Transverse colon (tissue), 4 donors: ENCODE measurements at places on chromosomes 6 and 20. TPM values are rescaled to one million over a fixed set of nuclear protein-coding genes. Genes with fewer than 3 reads are reported as not detected.

BYSL gene
- total RNA-seq: 3.4 TPM

GRCh38 chr6:11953641-11954040 lies 58.5 kb upstream of the HIVEP1 start:
- no peak overlapping the region for H3K27ac ChIP-seq
- H3K4me3 ChIP-seq: no peak overlapping the region
- no peaks in the 10 kb centered on the region for H3K27me3 ChIP-seq
- no peaks in the 10 kb centered on the region for H3K4me1 ChIP-seq

CPXM1 gene
- 1.1 TPM for total RNA-seq

- H3K27me3 ChIP-seq: peaks cover 100% of the 10 kb centered on the region
- no peak overlapping the region for H3K27ac ChIP-seq
- H3K4me1 ChIP-seq: peaks cover 15% of the 10 kb centered on the region
- DNase-seq: no peak
These were observed 2.6 kb upstream of the TBX18 start for GRCh38 chr6:84766799-84767525.

DNA sequence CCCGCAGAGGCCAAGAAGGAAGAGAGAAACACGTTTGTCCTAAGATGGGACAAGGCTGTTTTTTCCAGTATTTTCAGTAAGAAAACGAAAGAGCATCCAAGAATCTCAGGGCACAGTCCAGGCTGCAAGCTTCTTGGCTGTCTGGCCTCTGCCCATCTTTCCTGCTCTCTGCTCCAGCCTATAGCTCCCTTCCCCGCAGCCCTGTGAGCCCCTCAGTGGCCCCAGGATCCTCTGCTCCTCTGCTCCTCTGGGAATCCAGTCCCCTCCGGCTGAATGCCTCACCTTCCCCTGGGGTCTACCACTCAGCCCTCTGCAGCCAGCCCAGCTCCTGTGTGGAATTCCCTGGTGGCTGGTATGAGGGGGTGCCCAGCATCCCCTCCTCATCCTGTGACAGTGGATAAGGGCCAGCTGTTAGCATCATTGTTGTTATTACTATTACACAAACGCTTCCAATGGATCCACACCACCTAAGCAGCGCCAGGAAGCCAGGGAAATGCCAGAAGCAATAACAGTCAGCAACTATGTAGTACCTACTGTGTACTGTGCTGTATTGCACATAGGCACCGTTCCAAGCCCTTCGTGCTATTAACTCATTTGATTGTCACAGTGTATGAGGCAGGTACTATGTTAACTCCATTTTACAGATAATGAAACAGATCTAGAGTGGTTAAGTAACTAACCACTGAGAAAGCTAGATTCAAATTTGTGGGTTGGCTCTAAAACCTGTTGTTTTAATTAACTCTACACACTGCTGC lies 60.3 kb upstream of the PTPN1 start:
- no peaks in the 10 kb centered on the region for H3K36me3 ChIP-seq
- no peak overlapping the region for H3K27ac ChIP-seq

DNA sequence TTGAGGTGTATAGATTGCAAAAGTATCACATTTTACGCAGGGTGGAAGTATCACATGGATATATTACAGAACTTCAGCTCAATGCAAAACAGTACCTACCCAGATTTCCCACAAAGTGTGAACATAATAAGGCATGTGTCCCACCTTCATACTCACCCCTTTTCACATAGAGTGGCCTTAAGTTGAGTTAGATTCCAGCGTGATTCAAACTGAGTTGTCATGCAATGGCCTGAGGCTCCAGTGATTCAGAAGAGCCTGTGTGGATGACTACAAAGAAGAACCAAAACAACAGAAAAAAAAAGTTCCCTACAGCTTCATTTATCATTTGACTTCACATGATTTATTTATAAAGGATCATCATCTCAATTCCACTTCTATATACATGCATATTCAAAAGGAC lies 309.7 kb downstream of the SLC35F1 start:
- no peaks in the 10 kb centered on the region for H3K36me3 ChIP-seq
- H3K4me3 ChIP-seq: no peak overlapping the region
- no peak overlapping the region for H3K27ac ChIP-seq
- no peaks in the 10 kb centered on the region for H3K27me3 ChIP-seq
- H3K4me1 ChIP-seq: no peaks in the 10 kb centered on the region
- DNase-seq: no peak

- no peaks in the 10 kb centered on the region for H3K4me1 ChIP-seq
- H3K36me3 ChIP-seq: no peaks in the 10 kb centered on the region
- H3K4me3 ChIP-seq: no peak overlapping the region
These were observed 41.1 kb downstream of the SLC13A3 start for GRCh38 chr20:46610145-46610544.

RAB44 gene
- 0.60 TPM for total RNA-seq

GRCh38 chr6:25454136-25454535 lies 175.0 kb downstream of the CARMIL1 start:
- DNase-seq: no peak
- H3K4me3 ChIP-seq: no peak overlapping the region
- no peak overlapping the region for H3K27ac ChIP-seq
- H3K36me3 ChIP-seq: no peaks in the 10 kb centered on the region
- H3K4me1 ChIP-seq: no peaks in the 10 kb centered on the region
- H3K27me3 ChIP-seq: no peaks in the 10 kb centered on the region

NHLRC1 gene
- total RNA-seq: 1.1 TPM

PHACTR3 gene
- 1.6 TPM for total RNA-seq

PKHD1 gene
- total RNA-seq: 0.16 TPM

SYCP2L gene
- total RNA-seq: not detected

MYB gene
- total RNA-seq: 64.1 TPM

C20orf204 gene
- total RNA-seq: 34.8 TPM

- H3K4me1 ChIP-seq: no peaks in the 10 kb centered on the region
- no peaks in the 10 kb centered on the region for H3K27me3 ChIP-seq
- no peak overlapping the region for H3K4me3 ChIP-seq
- H3K36me3 ChIP-seq: no peaks in the 10 kb centered on the region
- H3K27ac ChIP-seq: no peak overlapping the region
These were observed 126.0 kb downstream of the SCML4 start for GRCh38 chr6:107698146-107698545.

DNA sequence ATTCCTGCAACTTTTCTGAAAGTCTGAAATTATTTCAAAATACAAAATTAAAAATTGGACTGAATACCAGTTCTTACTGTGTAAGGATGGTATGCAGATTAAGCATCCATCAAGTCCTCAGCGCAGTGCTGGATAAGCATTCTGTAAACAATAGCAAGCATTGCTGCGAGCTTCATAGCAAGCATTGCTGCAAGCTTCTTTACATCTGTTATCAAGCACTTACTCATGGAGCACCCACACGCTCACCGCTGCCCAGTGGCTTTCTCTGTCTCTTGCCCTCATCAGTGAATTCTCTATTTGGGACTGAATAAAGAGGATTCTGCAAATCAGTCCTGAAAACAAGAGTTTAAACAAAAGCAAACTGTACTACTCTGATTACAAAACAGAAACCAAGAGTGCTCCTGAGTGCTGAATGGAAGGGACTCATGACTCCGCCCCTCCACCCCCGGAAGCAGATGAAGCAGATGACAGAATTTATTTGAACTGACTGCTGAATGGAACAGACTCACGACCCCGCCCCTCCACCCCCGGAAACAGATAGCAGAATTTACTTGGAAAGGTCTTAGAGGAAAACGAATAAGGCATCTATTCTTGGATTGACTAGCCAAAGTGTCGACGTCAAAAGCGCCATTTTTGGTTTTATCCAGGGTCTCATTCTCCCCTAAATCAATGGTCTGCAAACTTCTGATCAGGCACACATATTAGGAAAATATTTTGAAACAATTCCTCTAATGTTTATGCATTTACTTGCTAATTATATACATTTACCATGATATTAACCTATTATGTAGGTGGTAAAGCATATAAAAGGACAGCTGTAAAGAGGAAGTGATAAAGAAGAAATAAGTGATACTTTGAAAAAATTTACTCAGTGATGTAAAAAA lies 22.1 kb upstream of the EYA2 start:
- DNase-seq: no peak
- H3K4me3 ChIP-seq: no peak overlapping the region
- no peaks in the 10 kb centered on the region for H3K36me3 ChIP-seq
- no peak overlapping the region for H3K27ac ChIP-seq

GRCh38 chr6:28567506-28567905 lies 41.8 kb downstream of the GPX5 start:
- peaks cover 31% of the 10 kb centered on the region for H3K27me3 ChIP-seq
- H3K4me1 ChIP-seq: no peaks in the 10 kb centered on the region
- no peak overlapping the region for H3K4me3 ChIP-seq
- DNase-seq: no peak

DNA sequence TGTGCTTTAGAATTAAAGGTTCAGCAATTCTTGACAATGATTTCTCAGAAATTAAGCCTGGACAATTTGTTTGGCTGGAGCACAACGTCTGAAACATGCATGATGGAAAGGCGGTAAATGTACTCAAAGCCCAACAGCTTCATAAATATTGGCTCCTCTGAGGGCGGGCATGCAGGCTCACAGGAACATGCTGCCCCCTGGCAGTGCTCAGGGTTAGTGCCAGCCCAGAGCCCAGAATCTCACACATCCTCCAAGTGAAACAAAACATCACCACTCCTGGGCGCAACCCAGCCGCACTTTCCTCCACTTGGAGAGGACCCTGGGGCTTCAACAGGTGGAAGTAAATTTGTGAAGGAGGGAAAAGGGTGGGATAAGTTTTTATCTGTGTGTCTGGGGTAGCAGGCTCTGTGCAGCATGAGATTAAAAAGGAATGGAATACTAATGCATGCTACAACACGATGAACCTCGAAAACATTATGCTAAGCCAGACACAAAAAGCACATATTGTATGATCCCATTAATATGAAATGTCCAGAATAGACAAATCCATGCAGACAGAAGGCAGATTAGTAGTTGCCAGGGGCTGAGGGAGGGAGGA lies 54.1 kb upstream of the PTPRT start:
- no peak overlapping the region for H3K27ac ChIP-seq
- H3K36me3 ChIP-seq: no peaks in the 10 kb centered on the region
- H3K27me3 ChIP-seq: no peaks in the 10 kb centered on the region
- H3K4me1 ChIP-seq: no peaks in the 10 kb centered on the region
- H3K4me3 ChIP-seq: no peak overlapping the region

GRCh38 chr20:25065625-25066338 lies 7.8 kb upstream of the ACSS1 start:
- H3K27me3 ChIP-seq: peaks cover 17% of the 10 kb centered on the region

HTR1E gene
- not detected for total RNA-seq

DNA sequence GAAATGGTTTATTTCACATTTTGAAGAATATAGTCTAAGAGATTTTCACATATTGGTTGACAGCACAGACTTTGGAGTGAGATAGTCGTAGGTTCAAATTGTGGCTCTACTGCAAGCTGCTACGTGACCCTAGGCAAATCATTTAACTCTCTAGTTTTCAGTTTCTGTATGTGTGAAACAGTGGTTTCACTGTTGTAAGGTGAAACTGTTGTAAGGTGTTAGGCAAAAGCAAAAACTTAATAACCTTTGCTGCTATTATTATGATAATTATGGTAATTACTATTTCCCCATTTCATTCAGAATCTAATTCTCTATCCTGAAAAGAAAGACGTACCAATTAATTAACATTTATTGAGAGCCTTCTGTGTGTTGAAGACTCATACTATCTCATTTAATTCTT lies 144.2 kb downstream of the REV3L start:
- H3K36me3 ChIP-seq: no peaks in the 10 kb centered on the region
- DNase-seq: no peak
- no peak overlapping the region for H3K4me3 ChIP-seq
- H3K4me1 ChIP-seq: no peaks in the 10 kb centered on the region
- H3K27ac ChIP-seq: no peak overlapping the region

GRCh38 chr6:96394727-96395126 lies 126.9 kb upstream of the UFL1 start:
- no peak overlapping the region for H3K27ac ChIP-seq
- no peaks in the 10 kb centered on the region for H3K4me1 ChIP-seq
- H3K27me3 ChIP-seq: no peaks in the 10 kb centered on the region
- no peak overlapping the region for H3K4me3 ChIP-seq

RBPJL gene
- total RNA-seq: not detected

TRIM15 gene
- total RNA-seq: 52.0 TPM

GRCh38 chr6:72828904-72829303 lies 207.0 kb downstream of the KCNQ5 start:
- H3K4me3 ChIP-seq: no peak overlapping the region
- H3K27ac ChIP-seq: no peak overlapping the region
- no peaks in the 10 kb centered on the region for H3K27me3 ChIP-seq
- no peak for DNase-seq
- no peaks in the 10 kb centered on the region for H3K36me3 ChIP-seq

DNA sequence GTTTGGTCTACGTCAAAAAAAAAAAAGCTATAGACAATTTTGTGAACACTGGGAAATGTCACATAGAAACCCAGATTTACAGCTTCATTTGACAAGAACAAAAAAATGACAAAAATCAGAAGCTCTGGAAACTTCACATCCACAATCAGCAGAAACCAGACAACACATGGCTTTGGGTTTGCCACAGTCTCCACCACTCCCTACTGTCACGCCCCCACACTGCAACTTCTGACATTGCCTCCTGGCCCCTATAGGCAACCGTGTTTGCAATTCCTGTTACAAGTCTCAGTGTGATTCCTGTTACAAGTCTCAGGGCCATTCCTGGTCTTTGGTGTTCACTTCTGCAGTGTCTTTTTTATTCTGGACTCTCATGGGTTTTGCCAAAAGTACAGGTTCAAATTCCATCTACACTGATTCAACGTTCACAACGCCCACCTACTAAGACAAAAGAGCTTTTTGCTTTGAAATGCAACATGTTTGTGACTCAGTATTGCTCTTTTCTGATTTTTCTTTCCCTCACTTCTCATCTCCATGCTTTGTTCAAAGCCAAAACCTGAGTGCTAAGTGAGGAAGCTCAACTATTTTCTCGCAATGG lies 12.0 kb downstream of the CNKSR3 start:
- H3K4me1 ChIP-seq: no peaks in the 10 kb centered on the region
- no peak for DNase-seq
- H3K36me3 ChIP-seq: no peaks in the 10 kb centered on the region

PRL gene
- not detected for total RNA-seq

GRCh38 chr6:115982453-115982852 lies 78.2 kb downstream of the FRK start:
- H3K36me3 ChIP-seq: no peaks in the 10 kb centered on the region
- H3K4me1 ChIP-seq: no peaks in the 10 kb centered on the region

CST7 gene
- total RNA-seq: not detected

STMN3 gene
- 7.1 TPM for total RNA-seq

DNA sequence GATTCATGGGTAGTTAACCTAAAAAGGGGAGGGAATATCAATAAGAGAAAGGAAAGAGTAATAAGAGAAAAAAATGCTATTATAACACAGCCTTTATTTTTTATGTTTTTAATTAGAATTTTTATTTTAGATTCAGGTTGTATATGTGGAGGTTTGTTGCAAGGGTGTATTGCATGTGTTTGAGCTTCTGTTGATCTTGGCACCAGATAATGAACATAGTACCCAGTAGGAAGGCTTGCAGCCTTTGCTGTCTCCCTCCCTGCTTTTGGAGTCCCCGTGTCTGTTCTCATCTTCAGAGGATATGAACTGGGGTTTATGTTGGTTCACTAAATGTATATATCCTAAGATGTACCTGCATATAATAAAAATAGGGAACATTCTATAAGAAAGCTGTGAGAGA lies 250.0 kb downstream of the UST start:
- H3K4me1 ChIP-seq: peaks cover 9% of the 10 kb centered on the region
- DNase-seq: no peak
- H3K27me3 ChIP-seq: no peaks in the 10 kb centered on the region

GRCh38 chr20:34343458-34344211 lies 19.4 kb upstream of the ITCH start:
- H3K36me3 ChIP-seq: no peaks in the 10 kb centered on the region
- H3K27me3 ChIP-seq: no peaks in the 10 kb centered on the region
- H3K4me1 ChIP-seq: peaks cover 22% of the 10 kb centered on the region
- H3K4me3 ChIP-seq: no peak overlapping the region
- peak overlapping the region; percentile 61 for H3K27ac ChIP-seq

- DNase-seq: no peak
- no peak overlapping the region for H3K27ac ChIP-seq
- no peak overlapping the region for H3K4me3 ChIP-seq
- no peaks in the 10 kb centered on the region for H3K27me3 ChIP-seq
- no peaks in the 10 kb centered on the region for H3K4me1 ChIP-seq
These were observed 148.3 kb upstream of the RIN2 start for GRCh38 chr20:19609642-19610223.
